ENCODE measurements at places on chromosomes 12 and 14.

- no peak for DNase-seq
Observed at GRCh38 chr12:105485321-105485910, 154.9 kb downstream of the C12orf75 start.

GRCh38 chr14:104424406-104425072, 155.0 kb upstream of the C14orf180 start:
- no peak for DNase-seq

DNA sequence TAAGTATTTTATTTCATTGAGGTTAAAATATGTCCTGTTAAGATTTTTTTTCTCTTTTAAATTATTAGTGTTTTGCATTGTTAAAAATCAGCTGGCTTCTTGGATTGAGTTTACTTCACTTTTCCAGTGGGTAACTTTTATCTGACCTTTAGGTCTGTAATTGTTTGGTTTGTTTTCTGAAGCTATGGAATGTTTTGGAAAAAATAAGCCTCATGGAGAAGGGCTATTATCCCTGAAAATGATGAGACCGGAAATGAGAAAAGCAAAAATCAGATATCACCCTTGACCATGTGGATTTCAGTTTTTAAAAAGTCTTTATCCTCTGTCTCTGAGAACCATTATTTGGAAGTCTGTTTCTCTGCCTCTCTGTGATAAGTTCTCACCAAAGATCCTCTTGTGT, 180.9 kb downstream of the RAD51B start:
- DNase-seq: no peak

GRCh38 chr12:55955800-55956508, 9.9 kb downstream of the PMEL start:
- peak; percentile 30 for DNase-seq

DNA sequence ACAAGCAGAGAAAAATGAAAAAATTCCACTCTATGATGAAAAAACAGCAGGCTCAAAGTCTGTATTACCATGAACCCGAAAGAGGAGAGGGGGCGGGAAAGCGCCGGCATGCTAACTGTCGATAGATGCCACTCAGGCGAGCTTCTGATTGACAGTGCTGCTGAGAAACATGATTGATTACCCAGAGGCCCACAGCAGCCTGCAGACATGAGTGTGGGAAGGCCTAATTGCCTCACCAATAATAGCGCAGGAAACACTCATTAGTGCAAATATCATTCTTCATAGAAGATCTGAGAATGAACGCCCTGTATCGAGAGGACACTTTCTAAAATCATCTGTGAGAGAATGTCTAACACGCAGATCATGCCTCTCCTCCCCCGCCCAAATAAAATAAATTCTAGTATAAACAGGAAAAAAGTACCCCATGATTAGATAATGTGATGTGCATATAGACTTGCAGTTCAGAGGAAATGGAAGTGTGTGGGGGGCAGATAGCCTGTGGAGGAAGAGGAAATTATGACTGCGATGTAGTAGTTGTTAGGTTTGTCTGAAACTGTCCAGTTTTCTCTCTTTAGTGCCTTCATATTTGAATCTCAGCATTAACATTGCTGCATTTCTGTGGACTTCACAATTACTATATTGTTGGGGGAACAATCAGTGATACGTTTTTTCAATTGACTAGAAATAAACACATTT, 15.6 kb downstream of the TPH2 start:
- DNase-seq: no peak

DNA sequence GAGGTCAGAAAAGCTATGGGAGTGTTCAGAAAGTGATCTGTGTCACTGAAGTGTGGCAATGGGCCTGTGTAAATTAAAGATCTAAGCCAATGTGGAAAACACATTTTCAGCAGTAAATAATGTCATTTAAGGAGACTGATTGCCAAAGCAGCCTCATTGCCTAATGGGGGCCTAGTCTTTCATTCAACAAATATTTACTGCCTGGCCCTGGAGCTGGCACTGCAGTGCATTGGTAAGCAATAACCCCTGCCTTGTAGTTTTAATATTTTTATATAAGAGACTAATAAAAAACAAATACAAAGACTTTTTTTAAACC, 326.6 kb downstream of the BTG1 start:
- no peak for DNase-seq

DNA sequence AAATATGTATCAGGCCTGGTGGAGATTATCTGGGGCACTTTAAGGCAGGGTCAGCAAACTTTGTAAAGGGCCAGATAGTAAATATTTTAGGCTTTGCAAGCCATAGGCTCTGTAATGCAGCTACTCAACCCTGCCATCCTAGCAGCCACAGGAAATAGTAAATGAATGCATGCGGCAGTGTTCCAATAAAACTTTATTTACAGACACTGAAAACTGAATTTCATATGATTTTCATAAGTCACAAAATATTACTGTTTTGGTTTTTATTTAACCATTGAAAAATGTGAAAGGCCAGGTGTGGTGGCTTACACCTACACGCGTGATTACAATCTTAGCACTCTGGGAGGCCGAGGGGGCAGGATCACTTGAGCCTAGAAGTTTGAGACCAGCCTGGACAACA, 3.2 kb upstream of the CAMKK2 start:
- no peak for DNase-seq

DNA sequence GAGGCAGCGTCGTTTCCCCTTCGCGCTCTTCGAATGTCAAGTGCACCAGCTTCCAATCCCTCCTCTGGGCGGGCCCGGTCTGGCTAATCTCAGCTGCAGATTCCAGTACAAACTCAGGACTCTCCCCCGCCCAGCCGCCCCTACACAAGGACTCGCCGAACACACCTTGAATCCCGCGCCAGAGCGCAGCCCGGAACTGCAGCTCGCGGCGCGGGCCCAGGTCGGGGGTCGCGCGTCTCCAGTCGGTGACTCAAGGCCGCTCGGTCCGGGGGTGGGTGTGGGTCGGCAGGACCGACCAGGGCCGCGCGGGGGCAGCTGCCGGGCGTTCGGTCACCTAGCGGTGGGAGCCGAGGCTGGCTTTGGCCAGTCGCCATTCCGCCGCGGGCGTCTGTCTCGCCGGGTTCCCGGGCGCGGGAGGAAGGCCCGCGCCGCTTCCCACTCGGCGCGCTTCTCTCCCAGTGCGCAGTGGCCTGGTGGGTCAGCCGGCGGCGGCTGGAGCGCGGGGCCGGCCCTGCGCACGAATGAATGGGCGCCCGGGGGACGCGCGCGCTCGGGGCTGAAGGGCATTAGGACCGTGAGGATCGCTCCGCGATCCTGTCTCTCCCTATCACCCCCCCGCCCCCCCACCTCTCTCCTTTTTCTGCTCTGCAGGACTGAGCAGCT, at the start of gene GALNT16:
Gene GALNT16, plus strand, starts transcription at position 632 of the 663 bp plus-strand sequence. CDS start 133 bp downstream, outside the sequence.
- DNase-seq: no peak

- DNase-seq: peak; percentile 42
Observed at GRCh38 chr14:49945448-49946319, 52.8 kb downstream of the ARF6 start.

- no peak for DNase-seq
Observed at GRCh38 chr12:13075118-13075480, 28.4 kb downstream of the GSG1 start.

- DNase-seq: no peak
Observed at GRCh38 chr12:102394200-102394599, 86.2 kb downstream of the IGF1 start.

DNA sequence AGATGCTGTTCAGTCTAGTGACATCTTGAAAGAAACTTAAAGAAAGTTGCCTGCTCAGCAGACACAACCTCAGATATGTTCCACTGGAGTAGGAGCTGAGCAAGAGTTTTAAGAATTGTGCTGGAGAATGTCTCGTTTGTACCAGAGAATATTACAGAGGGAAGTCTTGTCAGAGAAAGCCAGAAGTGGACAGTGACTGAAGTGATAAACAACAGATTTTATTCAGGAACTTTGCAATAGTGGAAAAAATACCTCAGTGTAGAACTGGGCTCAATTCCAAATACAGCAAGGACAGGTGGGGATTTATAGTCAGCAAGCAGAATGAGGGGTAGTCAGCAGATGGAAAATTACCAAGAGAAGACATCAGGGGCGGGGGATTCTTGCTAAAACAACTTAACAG, 18.6 kb downstream of the ZDHHC17 start:
- DNase-seq: no peak

GRCh38 chr14:39015360-39015961, 87.6 kb downstream of the SEC23A start:
- no peak for DNase-seq

GRCh38 chr14:21057803-21058675, at the start of gene RNASE8:
RNASE8 (plus strand) TSS chr14:21057822; CDS start chr14:21057893, 71 bp downstream.
- no peak for DNase-seq

GRCh38 chr12:124369827-124370378, 75.0 kb downstream of the RFLNA start:
- no peak for DNase-seq

DNA sequence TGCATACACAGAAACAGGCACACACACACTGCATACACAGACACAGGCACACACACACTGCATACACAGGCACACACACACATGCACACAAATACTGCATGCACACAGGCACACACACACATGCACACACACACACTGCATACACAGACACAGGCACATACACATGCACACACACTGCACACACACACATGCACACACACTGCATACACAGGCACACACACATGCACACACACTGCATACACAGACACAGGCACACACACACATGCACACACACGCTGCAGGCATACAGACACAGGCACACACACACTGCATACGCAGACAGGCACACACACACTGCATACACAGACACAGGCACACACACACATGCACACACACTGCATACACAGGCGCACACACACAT, 32.7 kb upstream of the BTBD6 start:
- no peak for DNase-seq

DNA sequence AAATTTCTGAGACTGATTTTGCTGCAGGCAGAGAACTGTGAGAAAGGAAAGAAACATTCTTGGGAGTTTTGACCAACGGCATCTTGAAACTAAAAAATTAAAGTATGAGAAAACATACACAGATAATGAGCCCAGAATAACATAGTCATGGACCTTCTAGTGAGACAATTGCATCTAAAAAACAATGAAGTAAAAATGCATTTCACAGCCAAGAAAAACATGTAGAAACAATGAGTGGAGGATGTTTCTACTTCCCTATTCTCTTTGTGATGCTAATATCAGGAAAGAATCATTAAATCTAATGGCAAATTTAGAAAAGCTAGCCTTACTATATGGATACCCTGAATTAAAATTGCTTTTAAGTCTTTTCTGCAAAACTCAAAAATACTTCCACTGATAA, 12.2 kb upstream of the PLEKHG7 start:
- DNase-seq: no peak

DNA sequence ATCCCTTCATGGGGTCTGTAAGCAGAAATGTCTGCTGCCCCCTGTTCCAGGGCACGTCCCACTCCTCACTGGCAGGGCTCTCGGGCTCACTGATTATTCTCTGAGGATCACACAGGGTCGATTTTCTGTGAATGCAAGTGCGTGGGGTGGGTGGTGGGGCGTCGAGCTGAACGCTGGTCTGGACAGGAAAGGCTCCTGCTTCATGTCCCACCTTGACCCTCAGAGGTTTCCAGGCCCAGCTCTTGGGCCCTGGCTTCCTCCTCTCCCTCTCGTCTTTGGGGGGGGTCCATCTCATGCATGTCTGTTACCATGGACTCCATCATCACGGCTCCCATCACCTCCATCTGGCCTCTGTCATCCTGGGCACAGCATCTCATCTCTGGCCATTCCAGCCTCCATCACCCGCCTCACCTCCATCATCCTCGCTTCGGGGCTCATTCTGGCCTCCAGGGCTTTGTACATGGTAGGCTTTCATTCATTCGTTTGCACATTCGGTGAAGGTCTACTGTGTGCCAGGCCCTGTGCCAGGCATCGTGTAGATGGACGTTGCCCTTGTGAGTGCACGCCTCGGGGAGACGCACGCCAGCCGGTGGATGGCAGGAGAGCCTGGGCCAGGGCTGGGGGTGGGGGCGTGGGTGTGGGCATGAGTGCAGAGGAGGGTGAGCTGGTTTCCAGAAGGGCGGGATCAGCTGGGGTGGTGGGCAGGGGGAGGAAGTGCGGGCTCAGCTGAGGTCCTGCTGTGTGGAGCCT, 34.7 kb downstream of the RTL1 start:
- no peak for DNase-seq

DNA sequence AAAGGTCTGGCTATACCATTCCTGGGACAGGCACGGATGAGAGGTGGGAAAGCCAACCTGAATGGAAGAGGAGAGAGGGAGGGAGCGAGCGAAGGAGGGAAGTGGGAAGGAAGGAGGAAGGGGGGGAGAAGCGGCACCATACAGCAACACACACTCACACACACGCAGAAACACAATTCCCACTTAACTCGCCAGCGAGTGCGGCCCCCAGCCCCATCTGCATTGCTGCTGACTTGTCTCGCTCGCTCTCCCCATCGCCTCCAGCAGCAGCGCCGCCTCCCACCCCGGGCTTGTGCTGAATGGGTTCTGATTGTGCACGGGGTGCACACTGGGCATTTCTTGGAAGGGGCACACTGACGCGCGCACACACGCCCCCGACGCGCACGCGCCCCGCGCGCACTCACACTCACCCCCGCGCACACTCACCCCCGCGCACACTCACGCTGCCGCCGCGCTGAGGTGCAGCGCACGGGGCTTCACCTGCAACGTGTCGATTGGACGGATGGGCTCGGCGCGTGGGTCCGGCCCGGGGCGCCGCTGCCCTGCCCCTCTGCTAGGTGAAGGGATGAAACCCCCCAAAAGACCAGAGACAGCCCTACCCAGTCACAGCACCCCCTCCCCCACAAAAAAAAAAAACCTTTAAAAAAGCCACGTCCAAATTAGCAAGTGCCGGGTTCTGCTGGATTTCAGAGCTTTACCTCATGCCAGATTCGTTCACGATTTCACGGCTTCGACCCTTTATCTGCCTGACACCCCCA, 685 bp downstream of the GRIN2B start:
- no peak for DNase-seq

GRCh38 chr14:99971941-99972747, 93.1 kb upstream of the EVL start:
- peak; percentile 19 for DNase-seq

DNA sequence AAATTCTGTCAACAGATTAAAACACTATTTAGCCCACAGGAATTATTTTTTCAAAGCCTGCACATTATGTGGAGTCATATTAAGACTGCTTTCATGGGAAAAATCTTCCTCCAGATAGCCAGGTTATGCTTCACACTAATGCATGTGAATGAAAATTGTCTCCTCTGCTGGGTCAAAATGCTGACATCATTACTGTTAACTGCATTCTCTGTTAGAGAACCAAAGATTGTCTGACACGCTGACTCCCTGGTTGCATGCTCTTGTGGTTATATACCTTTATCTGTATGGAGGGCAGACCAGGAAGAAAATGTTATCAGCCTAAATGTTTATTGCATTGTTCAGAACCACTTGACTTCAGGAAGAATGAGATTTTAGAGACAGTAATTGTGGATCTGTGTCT, 432.2 kb upstream of the MDGA2 start:
- DNase-seq: no peak

DNA sequence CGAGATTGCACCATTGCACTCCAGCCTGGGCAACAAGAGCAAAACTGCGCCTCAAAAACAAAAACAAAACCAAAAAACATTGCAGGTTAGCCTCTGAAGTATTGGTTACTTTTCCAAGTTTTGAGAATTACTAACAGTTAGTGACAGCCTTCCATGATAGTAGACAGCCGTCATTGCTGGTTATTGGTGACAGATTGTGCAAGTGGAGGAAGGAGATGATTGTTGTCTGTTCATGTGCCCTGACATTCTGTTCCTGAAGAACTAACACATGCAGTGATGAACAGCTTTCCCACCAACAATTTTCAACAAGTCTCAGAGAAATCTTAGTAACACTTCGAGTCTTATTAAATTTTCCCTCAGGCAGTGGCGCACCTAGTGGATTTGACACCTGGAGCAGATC, 89.3 kb upstream of the NAP1L1 start:
- no peak for DNase-seq

Measured in CD4-positive, alpha-beta memory T cell (primary cell).